ENCODE measurements at places on chromosomes 4 and X.

DNA sequence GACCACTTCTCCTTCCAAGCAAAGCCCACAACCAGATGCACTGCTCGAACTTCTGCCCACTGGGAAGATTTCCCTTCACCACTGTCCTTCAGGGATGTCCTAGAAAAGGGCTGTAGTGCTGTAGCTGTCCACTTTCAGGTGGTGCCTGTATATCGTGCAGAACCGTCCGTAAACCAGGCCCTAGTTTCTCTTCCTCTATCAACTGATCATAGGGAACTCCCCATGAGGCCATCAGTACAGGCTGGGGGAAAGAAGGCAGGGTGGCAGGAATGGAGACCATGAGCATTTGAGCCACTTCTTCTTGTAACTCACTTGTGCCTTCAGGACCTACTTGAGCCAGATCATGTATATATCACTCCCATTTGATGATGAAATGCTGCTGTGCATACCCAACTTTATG is 57.3 kb upstream of the FAM9B start:
- peak; percentile 56 for DNase-seq

- no peak for DNase-seq
Observed at GRCh38 chr4:115219315-115219860, 106.0 kb upstream of the NDST4 start.

- DNase-seq = peak; percentile 0
Observed at GRCh38 chrX:51614353-51615012, 4.2 kb downstream of the CENPVL3 start.

DNA sequence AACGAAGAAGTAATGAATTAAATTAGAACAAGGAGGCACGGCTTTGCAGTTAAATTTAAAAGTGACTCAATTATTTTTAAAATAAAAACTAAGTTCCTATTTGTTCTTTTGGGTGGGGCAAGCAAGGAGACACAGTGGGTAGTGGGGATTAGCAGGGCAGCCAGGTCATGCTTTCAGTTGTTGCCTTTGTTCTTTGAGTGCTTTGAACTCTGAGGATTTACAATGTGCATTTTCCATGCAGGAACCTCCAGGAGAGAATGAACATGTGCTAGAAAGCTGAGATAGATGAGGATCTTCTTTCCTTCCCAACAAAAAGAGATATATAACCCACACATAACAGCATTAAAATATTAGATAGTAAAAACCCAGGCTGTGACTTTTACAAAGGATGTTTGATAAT is 420.4 kb upstream of the CTSO start:
- DNase-seq = no peak

DNA sequence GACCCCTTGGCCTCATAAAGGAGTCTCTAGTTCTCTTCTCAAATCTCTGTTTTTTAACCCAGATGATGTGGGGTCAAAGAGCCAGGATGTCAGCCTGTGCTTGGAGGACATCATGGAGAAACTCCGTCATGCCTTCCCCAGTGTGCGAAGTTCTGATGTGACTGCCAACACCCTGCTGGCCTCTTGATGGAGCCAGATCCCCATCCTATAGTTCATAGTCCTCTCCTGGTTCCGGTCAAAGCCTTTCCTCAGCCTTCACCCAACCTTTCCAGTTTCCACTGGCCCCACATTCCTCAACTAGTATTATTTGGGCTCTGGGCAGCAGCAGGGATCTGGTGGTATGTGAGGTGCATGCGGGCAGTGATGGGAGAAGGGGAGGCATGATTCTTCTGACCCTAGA is 30.7 kb downstream of the TAF7L start:
- DNase-seq = no peak

DNA sequence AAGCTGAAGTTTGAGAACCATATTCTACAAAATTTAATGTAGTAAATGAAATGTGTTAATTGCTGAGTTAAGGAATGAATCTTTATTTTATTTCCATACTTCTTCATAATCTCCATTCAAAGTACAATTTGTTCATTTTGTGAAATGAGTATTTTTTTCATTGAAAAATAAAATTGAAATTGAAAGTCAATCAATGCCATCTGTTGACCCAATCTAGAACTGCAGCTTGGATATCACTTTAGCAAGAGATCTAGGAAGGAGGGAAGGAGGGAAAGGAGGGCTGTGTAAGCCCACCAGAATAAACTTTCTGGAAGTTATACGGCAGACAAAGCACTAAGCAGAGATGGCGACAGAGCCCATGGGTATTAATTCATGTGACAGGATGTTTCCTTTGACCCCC is 128.4 kb downstream of the ZMAT1 start:
- DNase-seq = peak; percentile 3

GRCh38 chrX:394830-395229 is 8.1 kb upstream of the PPP2R3B start:
- no peak for DNase-seq

- peak; percentile 58 for DNase-seq
Observed at GRCh38 chr4:112145790-112146501, 692 bp downstream of the FAM241A start.

Measured in inflammatory macrophage treated with lipopolysaccharide for 1 hour (primary cell).